ENCODE measurements at places on chromosomes 2 and 18. TPM values are rescaled to one million over a fixed set of nuclear protein-coding genes. Genes with fewer than 3 reads are reported as not detected.

DNA sequence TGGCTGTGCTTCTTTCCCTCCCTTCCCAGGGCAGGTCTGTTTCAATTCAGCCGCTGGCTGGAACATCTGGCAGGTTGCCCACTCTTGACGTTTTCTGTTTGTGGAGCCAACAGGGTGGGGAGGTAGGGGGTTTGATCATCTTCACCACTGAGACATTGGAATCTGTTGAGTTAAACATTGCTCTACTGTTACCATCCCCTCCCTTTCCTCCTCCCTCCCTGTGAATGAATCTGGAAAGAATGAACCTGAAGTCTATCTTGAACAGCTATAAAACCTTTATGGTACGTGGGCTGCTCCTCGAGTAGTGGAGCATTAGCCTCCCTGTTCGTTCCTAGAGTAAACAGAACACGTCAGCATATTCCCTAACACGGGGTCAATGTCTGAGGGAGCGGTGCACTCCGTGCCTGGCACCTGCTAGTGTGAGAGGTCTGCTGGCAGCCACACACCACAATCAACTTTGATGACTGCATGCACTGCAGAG, 249.9 kb upstream of the RBBP8 start:
- peak; percentile 83 for DNase-seq

DNA sequence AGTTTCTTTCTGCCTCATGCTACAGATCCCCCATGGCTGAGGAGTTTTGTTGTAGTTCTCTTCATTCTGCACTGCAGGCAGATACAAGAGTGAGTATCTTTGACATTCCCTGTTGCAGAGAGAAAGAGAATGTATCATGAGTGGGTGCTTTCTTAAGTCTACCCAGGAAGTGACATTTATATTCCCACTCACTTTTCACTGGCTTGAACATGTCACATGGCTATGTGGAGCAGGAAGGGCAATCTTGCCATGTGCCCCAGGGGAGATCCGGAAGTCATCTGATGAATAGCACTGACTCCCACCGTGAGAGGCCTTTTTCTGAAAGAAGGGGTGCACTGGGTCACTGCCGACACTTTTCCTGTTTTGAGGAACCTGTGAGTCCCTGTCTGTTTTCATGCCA, 66.4 kb upstream of the BOD1L2 start:
- no peak for DNase-seq

GRCh38 chr2:12178289-12179080, 432.1 kb downstream of the LPIN1 start:
- DNase-seq, result no peak

Gene OSR1
- 17.7 TPM for total RNA-seq

Gene KCNIP3
- 1.7 TPM for total RNA-seq

DNA sequence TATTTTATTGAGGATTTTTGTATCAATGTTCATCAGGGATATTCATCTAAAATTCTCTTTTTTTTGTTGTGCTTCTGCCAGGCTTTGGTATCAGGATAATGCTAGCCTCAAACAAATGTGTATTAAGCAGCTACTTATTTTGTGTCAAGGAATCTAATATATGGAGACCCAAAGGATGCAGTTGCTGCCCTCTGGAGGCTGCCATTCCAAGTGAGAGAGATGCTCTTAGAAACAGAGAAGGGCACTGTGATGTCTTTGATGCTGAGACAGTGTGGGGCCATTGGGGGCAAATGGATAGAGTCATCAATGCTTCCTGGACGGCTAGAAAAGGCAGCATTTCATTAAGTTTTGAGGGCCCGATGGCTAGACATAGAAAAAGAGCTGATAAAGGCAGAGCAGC, 292.6 kb downstream of the SETBP1 start:
- peak; percentile 36 for DNase-seq

DNA sequence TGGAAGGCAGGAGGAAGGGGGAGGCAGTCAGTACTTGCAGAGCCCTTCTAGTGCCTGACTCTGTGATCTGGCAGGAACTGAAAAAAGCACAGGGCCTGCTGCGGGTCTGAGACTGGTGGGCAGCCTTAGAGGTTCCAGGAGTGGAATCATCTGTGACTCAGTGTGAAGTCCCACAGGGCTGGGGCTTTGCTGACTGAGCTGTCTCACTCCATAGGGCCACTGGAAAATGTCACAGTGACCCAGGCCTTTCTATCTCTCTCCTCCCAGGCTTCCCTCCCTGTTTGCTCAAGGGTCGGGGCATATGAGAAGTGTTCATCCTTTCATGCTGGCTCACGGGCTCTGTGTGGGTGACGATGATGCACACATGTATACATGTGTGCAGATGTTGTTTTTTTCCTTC, 47.1 kb upstream of the ZFP36L2 start:
- peak; percentile 60 for DNase-seq

- DNase-seq, result no peak
Measured at GRCh38 chr2:1609485-1610095, 134.7 kb downstream of the PXDN start.

DNA sequence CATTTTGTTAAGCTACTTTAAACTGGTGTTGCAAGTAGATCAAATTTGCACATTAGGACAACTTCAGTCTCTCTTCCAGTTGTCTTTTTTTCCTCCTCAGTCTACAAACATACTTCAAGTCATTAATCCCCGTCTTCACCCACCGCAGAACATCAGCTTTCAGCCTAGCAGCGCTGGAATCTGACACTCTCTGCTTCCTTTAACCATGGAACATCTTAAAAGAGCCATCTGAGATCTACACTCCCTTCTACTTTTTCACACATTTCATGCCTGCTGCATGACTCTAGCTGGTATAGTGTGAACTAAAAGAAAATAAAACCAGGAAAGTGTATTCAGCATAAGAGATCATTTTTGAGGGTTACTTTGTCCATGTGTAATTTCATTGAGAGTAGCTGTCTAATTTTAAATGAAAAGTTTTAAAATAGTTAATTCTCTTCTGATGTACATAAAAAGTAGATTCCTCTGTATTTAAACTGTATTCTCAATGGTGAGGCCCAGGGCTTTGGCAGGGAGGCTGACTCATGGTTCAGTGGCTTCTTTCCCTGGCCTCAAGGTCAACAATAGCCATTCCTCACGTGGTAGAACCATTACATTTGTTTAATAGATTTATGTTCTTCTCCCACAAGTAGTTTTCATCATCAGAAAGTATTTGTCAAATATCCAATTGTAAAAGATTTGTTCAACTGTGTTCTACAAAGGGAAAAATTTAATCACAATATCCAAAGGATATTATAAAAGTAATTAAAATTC, 16.5 kb downstream of the SGPP2 start:
- DNase-seq, result peak; percentile 84

Gene IL1F10
- total RNA-seq, result not detected

DNA sequence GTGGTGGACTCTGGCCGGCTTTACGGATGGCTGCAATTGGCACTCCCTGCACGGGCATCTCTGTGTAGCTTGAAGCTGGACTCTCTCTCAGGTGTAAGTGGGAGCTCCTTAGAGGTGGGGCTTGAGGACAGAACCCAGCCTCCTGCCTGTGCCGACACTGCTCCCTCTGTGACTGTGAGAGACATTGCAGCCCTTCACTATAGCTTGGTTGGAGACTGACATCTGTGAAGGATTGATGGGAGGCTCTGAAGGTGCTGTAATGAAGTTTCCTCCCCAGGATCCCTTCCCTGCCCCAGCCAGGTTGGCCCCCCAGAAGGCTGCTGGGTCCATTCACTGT, 166.7 kb downstream of the SH3RF3 start:
- DNase-seq, result no peak

- DNase-seq, result no peak
Measured at GRCh38 chr18:74066018-74066417, 81.6 kb downstream of the FBXO15 start.

DNA sequence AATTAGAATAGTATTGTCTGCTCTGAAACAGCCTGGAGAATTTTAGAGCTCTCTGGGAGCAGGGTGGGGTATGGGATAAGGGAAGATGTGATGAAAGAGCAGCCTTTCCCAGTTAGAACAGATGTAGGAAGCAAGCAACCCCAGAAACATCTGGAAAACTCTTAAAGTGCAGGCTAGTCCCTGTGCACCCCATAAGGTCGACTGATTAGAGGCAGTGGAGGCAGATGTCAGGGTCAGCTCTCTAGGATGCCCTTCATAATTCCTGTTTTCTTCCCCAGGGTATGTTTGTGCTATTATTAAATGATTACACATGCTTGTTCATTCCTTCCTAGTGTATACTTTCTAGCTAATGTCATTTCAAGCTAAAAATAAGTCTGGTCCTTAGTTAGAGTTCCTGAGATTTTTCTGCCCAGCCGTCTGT, 41.7 kb downstream of the PTPRM start:
- DNase-seq, result peak; percentile 29

All from fibroblast of lung (primary cell).